Heart right ventricle (tissue), 16 donors: ENCODE measurements at places on chromosomes 12 and 14. TPM values are rescaled to one million over a fixed set of nuclear protein-coding genes. Genes with fewer than 3 reads are reported as not detected.

Gene ABCC9
- 104 TPM for total RNA-seq

Gene FRMD6
- 12.1 TPM for total RNA-seq

Gene C14orf180
- total RNA-seq: 56.2 TPM

Gene ELK3
- 26.2 TPM for total RNA-seq

Gene ANHX
- not detected for total RNA-seq

Gene PMEL
- total RNA-seq: 0.66 TPM

Gene ACSM4
- not detected for total RNA-seq

Gene C12orf56
- not detected for total RNA-seq

Gene BDKRB1
- not detected for total RNA-seq

Gene CCDC196
- total RNA-seq: not detected

Gene CISTR
- total RNA-seq: 3.3 TPM

Gene NTS
- not detected for total RNA-seq

Gene C1QL4
- total RNA-seq: not detected

Gene RNASE3
- not detected for total RNA-seq

Gene IL22
- total RNA-seq: not detected

Gene KRT2
- not detected for total RNA-seq

Gene DEGS2
- not detected for total RNA-seq

Gene LHX5
- not detected for total RNA-seq

Gene PLA2G1B
- total RNA-seq: not detected

Gene GZMH
- 0.34 TPM for total RNA-seq

Gene GYS2
- 0.15 TPM for total RNA-seq

Gene GLS2
- 0.60 TPM for total RNA-seq

Gene TAS2R8
- total RNA-seq: not detected

Gene FOXN3
- 103 TPM for total RNA-seq

Gene TTC7B
- 75.1 TPM for total RNA-seq

Gene SLC25A47
- not detected for total RNA-seq

Gene SOX5
- total RNA-seq: 2.4 TPM

Gene APOLD1
- total RNA-seq: 11.7 TPM

Gene BCL2L2
- total RNA-seq: 35.9 TPM

Gene NKX2-1
- total RNA-seq: not detected

Gene RASSF9
- total RNA-seq: 2.3 TPM

Gene SERPINA9
- total RNA-seq: not detected

Gene HOXC12
- total RNA-seq: not detected

Gene HELB
- total RNA-seq: 0.47 TPM

Gene CDK17
- total RNA-seq: 22.3 TPM

Gene PTPRR
- total RNA-seq: 1.3 TPM

Gene MSRB3
- 143 TPM for total RNA-seq

Gene CNIH1
- total RNA-seq: 103 TPM

Gene BHLHE41
- total RNA-seq: 62.6 TPM

Gene PARP11
- total RNA-seq: 7.5 TPM

Gene IQSEC3
- total RNA-seq: 1.7 TPM

Gene KRT82
- total RNA-seq: not detected

Gene ADGRD1
- 38.2 TPM for total RNA-seq

Gene ETFBKMT
- total RNA-seq: 5.5 TPM

Gene EMP1
- 97.5 TPM for total RNA-seq

Gene TMEM119
- total RNA-seq: 2.1 TPM

Gene P2RX7
- 2.6 TPM for total RNA-seq

Gene POTEM
- total RNA-seq: not detected

Gene KRT71
- not detected for total RNA-seq

Gene TAMALIN
- total RNA-seq: 20.7 TPM

Gene TMEM52B
- total RNA-seq: not detected

Gene CATSPERB
- total RNA-seq: not detected

Gene ACSS3
- total RNA-seq: 25.8 TPM

Gene LALBA
- not detected for total RNA-seq

Gene NEMP1
- total RNA-seq: 2.6 TPM
